Fibroblast of skin of right quadriceps (primary cell): ENCODE measurements at places on chromosomes 4 and X.
A peak's percentile ranks its signal among the peaks of the same experiment; 100 is the strongest.

- DNase-seq = no peak
Observed at GRCh38 chrX:152861116-152861515, 30.3 kb downstream of the NSDHL start.

DNA sequence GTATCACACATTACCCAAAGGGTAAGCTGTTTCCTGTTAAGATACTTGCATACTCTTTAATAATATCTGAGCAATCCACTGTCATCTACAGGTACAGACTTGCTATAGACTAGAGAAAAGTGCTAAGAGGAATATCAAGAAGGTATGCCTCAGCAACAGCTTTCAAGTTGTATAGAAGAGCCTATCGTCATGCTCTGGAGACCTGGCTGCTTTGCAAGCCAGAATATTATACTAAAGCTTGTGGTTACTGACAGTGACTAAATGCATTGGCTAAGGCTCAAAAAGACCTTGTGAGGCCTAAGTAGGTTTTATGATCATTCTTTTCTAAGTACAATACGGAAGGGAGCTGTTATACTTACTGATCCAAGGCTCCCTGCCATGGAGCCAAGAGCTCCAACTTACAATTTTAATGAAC is 11.3 kb downstream of the LAMP2 start:
- DNase-seq = peak; percentile 81

DNA sequence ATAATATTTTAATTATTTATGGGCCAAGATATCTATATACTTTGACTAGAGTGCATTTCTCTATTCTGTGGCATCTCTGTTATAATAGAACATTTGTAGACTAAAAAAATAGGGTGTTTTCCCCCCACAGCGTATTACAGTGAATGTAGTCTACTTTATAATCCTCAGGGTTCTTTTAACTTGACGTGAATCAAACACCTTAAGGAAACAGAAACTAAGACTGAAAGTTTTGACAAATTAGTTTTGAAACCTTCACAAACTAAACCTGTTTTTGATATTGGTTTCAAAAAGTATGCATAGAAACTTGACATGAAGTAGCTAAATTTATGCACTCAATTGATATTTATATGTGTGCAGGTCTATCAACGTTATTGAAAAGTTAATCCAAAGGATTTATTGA is 1963.1 kb upstream of the TENM3 start:
- no peak for DNase-seq

DNA sequence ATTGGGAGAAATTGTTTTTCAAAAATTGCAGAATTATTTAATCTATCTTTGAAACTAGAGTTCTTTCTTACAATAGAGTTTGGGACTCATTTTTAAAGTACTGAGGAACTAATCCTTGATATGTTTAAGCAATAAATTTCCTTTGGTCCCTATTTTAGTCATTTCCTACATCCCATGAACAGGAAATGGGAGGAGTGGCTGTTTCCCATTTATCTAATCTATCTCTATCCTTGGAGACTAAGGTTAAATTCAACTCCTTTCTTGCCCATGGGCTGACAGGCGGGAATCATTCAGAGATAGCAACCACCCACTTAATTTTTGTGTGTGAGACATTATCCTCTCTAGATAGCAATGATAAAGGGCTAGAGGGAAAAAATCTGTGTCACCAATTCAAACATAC is 131.6 kb upstream of the EMCN start:
- DNase-seq = no peak

- no peak for DNase-seq
Observed at GRCh38 chr4:102586644-102587021, 85.5 kb downstream of the NFKB1 start.

GRCh38 chrX:54043541-54044125 is 640 bp downstream of the PHF8 start:
- DNase-seq = no peak

DNA sequence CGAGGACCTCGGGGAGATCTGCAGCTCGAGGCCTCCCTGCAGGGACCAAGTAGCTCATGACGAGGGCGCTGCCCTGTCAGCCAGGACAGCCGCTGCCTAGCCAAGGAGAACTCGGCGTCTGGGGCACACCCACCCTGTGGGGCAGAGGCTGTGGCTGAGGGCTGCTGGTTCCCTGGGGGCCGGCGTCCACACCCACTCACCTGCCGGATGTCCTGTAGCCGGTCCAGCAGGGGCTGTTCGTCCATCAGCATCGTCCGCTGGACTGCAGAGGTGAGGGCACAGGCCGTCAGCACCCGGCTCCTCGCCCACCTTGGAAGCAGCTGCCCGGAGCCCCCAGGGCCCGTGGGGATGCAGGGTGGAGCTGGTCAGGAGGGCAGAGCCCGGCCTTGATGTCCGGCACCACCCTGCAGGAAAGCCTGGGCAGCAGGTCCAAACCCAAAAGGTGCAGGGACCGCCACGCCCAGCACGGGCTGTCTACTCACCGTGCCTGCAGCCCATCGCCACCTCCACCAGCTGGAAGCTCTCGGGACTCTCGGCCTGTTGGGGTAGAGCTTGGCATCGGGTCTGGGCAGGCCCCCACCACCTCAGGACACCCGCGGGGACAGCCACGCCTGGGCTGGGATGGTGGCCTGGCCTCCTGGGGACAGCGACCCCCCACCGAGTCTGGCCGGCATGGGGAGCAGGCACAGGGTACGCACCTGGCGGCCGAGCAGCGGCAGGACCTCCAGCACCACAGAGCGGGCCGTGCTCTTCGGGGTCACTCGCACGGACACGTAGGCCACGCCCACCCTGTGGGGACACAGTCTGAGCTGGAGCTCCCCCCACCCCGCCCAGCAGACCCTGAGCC is 6.9 kb downstream of the DGKQ start:
- DNase-seq = no peak

GRCh38 chr4:23945451-23946017 is 55.7 kb upstream of the PPARGC1A start:
- peak; percentile 55 for DNase-seq

DNA sequence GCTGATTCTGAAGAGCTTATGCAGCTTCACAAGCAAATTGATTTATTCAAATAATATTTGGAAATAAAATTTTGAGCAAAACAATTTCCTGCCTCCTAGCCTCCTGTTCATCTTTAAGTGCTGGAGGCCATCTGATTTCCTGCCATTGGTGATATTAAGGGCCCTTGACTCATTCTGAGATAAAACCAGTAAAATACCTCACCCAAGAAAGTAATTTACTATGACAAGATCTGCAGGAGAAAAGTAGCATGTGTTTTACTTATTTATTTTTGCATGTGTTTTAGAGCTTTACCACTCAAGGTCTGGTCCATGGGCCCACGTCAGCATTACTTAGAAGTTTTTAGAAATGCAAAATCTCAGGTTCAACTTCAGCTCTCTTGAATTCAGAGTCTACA is 67.7 kb downstream of the DCLK2 start:
- peak; percentile 27 for DNase-seq

DNA sequence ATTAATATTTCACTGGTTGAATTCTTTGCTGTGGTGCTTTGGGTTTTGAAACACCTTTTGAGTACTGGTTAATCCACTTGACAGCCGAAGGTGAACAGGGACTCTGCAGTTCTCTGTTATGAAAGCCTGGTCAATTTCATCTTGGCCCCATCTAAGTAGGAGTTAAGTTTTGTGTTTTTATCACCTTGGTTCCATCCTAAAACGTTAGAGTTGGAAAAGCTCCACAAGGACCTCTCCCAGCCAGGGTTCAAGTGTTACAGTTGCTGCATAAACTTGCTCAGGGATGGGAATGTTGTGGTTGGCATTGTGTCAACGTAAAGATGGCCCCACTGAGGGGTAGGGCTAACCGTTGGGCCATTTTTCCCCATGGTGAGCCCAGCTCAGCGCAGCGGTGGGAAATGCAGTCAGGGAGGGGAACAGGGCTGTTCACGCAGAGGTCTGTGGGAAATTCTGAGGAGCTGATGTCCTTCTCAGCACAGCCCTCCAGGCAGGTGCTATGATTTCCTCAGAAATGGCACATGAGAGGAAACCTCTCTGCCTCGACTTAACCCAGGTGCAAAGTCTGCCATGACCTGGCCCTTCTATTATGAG is 188.7 kb downstream of the STIM2 start:
- DNase-seq = no peak

DNA sequence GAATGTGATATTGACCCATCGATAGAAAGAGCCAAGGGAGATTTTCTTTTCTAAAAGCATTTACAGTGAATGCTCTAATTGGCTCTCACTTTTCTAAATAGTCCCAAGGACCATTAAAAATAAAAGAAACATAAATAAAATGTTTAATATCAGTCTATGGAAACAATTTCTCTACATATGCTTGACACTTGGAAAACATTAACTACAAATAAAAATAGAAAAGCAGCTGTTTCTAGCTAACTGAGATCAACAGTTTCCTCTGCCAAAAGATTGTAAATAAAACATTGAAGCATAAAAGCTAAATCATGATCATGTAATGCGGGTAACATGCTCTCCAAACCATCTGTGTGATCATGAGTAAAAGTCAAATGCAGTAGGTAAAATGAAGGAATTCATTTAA is 49.7 kb downstream of the CORIN start:
- DNase-seq = no peak
